SK-N-MC (cell line): ENCODE measurements at places on chromosomes 12 and 14.

DNA sequence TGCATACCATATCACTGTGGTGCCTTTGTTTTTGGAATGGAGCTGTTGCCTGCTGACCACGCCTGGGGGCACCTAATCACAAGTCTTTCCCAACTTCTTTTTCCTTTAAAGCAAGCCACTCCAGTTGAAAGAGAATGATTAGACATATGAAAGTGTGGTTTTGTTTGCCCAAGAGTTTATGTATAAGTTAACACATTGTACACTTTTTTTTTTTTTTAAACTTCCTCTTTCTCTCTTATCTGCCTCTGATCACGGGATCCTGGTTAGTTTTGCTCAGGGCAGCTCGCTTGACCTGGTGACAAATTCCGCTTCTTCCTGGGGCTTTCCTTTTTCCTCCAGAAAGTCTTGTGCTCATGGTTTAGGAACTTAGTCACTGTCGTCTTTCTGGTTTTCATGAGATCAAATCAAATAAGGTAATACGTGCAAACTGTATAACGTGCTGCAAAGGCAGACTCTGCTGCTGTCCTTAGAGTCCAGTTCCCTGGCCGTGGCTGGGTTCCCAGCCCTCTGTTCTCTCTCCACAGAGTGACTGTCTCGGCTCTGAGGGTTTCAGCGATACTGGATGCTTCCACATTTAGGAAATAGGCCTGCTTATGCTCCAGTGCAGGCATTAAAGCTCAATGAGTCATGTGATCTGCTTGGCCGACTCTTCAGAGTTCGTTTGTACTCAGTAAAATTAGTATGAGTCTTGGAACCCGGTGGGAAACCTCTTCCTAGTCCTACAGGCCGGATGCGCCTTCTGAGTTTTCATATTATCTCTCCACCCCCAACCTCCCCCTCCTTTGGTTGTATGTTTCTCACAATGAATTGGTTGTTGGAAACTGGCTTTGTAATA, 15.2 kb downstream of the RASSF3 start:
- peak; percentile 45 for DNase-seq

- DNase-seq: peak; percentile 50
Measured at GRCh38 chr14:73785336-73785833, 66.2 kb upstream of the PTGR2 start.

DNA sequence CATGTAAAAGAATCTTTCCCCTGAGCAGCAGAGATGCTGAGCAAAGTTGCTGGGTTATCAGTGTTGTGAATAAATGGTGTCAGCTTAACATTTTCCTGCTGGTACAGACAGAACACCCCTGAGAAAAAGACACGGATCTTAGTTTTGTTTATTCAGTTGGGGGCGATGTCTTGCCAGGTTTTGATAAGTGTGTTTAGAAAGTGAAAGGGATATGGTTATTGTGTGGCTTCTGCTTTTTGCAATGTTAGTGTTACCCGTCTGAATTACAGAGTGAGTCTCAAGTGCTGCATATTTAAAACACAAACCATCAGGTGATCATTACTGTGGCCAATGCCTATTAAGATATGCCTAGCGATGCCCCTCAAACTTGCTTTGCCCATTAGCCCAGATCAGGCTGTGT, 864.6 kb upstream of the SEL1L start:
- no peak for DNase-seq

DNA sequence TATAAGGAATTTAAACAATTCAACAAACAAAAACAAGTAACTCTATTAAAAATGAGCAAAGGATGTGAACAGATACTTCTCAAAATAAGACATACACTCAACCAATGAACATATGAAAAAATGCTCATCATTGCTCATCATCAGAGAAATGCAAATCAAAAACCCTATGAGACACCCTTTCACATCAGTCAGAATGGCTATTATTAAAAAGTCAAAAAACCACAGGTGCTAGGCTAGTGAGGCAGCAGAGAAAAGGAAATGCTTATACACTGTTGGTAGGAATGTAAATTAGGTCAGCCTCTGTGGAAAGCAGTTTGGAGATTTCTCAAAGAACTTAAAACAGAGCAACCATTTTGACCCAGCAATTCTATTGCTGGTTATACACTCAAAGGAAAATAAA, 52.0 kb downstream of the NAV3 start:
- DNase-seq: no peak

GRCh38 chr12:115407036-115407435, 723.1 kb upstream of the TBX3 start:
- no peak for DNase-seq

DNA sequence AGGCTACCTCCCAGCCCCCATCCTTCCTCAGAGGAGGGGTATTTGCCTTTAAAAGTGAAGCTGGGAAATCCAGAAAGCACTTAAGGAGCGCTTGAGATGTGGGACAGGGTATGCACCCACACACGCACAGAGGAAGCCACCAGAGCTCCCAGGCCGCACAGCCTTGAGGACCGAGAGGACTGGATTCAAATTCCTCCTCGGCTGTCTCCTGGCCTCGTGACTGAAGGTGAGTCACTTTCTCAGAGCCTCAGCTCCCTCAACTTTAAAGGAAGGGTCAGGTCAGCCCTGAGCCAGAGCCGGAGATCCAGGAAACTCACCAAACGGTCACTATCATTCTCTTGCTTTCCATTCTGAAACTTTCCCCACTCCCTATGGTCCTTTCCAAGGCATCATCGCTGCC, 37.6 kb downstream of the BCL11B start:
- no peak for DNase-seq
